Right forelimb (tissue), 1 donor: ENCODE measurements at places on chromosomes 6 and 20.

DNA sequence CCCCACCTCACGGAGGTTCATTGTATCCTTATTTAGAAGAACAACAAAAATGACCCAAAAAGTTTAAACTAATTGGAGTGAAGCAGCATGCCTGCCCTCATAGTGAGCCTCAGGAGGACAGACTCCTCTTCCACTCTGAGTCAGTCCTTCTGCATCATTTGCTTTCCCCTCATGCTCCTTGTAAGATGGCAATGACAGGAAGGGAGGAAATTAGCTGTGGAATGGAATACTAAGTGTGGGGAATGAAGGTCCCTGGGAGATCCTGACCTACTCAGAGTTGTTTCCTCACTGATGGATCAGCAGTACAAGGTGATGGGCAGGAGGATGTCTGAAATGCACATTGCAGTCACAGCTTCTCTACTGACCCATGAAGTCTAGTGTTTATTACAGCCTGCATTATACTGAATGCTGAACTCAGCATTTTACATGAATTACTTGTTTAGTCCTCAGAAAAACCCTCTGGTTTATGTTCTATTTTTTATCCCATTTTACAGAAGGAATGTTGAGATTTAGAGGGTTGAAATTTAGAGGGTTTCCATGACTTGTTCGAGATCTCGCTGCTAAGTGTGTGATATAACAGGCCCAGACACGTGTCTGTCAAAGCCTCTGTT lies 212.0 kb upstream of the PCSK2 start:
- no peak for DNase-seq

DNA sequence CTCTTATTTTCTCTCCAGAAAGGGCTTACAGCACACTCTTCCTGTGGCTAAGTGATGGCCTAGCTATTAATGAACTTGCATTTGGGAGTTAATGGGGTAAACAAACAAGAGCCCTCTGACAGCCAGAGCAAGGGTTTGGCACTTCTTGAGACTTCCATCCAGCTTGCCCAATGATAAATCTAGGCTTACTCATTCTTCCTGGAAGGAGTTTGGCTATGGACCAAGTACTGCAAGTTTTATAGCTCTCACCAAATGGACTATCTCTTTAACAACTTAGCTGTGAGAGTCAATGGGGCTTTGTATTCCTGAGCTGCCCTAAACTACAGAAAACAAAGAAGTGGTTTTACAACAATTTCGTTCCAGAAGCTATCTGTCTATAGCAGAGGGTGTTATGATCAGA lies 16.7 kb upstream of the PI3 start:
- no peak for DNase-seq

GRCh38 chr6:31118178-31118577 lies 2.1 kb downstream of the CDSN start:
- no peak for DNase-seq

DNA sequence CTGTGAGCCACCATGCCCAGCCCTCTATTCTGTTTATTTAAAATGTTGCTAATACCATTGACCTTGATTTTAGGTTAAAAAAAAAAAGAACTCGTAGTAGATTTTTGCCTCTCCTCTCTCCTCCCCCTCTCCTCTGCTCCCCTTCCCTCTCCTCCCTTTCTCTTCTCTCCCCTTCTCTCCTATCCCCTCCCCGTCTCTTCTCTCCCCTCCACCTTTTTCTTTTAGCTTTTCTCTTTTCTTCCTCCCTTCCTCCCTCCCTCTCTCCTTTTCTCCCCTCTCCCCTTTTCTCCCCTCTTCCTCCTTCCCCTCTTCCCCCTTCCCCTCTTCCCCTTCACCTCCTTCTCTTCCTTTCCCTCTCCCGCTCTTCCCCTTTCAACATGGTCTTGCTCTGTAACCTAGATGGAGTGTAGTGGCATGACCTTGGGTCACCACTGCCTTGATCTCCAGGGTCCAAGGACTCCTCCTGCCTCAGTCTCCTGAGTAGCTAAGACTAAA lies 223.8 kb downstream of the ZFAND3 start:
- DNase-seq = no peak

DNA sequence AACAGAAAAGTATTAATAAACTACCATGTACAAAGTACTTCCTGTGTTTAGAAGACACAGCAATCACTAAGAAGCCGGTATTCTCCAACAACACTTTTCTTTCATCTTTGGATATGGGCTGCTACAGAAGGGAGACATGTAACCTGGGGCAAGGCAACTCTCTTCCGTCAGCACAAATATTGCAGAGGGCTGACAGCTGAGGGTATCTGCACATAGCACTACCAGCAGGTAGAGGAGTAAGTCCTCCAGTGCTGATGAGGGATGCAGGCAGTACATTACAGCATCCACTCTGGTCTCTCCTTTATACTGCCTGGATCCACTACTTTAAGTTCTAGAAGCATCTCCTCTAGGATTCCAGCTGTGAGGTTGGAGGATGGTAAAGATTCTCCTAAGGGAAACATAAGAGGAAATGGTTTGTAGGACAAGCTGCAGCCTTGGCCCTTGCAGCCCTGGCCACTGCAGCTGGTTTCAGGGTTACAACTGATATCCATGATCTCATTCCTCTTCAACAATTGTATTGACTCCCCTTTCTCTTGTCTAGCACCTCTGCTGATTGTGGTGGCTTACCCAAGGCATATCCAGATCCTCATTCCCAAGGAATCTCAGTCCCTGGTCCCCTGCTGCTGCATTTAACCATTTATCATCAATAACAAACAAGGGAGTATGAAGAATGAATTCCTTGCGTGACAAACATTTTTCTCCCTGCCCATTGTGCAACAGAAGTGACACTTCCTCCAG lies 110.7 kb upstream of the ADGRF1 start:
- no peak for DNase-seq

GRCh38 chr6:156809034-156809433 lies 31.9 kb downstream of the ARID1B start:
- no peak for DNase-seq

DNA sequence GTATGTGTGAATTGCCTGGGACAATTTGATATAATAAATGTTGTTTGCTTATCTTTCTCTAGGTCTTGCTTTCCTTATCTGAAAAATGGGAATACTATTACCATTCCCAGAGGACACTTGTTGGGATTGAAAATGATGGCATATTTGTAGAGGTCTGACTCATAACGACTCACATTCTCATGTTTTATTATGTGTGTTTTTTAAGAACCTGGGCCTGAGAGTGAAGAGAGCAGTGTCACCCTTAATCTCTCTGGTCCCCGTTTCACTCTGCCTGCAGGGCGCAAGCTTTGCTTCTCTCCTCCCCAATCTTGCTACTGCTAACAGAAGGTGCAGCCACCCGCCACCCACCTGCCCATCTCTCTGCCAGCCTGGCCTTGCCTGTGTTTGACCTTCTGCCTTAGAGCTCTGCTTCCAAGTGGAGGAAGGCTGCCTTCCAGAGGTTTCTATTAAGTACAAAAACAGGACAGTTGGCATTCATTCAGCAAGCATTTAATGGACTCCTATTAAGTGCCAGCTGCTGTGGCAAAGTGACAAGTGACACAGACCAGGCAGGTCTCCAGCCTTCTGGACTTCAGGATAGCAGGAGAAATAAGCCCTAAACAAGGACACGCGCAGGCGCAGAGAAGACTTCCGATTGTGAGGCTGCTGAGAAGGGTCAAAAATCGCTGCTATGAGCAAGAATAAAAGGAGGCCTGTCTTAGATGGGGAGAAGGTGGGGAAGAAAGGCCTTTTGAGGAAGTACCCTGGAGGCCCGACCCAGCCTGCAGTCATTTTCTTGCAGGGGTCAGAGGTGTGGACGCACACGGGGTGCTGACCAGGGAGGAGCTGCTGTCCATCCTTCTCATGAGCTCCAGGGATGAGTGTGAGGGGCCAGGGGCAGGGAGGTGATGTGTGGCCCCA lies 112.5 kb downstream of the JPH2 start:
- DNase-seq = no peak

DNA sequence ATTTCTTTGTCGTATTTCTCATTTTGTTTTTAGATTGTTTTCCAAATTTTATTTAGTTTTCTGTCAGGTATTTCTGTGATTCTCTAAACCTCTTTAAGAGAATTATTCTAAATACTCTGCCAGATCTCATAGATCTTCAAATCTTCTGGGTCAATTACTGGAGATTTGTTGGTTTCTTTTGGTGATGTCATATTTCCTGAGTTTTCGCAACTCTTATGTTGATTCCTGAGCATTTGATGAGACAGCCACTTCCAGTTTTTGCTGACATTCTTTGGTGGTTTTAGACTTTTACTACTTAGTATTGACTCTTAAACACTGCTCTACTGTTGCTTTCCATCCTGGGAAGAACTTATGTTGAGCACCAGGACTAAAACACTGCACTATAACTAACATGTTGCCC lies 21.9 kb downstream of the ADGB start:
- DNase-seq = no peak

GRCh38 chr20:17227669-17228623 lies 1.1 kb downstream of the PCSK2 start:
- DNase-seq = no peak

DNA sequence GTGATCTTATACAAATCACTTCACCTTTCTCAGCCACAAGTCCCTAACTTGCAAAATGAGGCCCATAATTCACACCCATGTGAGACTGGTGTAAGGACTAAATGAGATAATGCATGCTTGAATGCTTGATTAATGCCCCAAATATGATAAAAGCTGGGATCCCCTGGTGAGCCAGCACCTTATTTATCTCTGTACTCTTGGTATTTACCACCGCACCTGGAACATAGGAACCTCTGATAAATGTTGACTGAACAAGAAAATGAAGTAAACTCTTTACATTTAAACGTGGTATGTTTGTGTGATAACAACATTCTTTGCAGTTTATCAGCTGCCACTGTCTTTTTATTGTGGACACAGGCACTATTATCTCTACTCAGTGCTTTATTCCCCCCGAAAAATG lies 2.5 kb upstream of the APOBEC2 start:
- no peak for DNase-seq

DNA sequence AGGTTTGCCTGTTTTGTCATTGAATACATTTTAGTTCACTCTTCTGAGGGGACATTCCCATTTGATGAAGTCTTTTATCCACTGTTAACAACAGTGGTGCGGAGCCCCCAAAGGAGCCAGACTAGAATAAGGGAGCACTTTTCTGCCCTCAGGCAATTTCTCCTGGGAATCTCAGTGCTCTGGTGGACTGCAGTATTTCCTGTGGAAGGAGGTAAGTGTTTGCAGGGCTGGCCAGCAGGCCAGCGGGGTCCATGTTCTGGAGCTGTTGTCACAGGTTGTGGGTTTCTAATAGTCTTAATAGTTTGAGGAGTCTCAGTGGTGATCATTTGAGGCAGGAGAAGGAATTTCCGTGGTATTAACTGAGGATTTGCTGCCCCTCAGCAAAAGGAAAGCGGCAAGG lies 83.5 kb downstream of the ASXL1 start:
- DNase-seq = peak; percentile 43

DNA sequence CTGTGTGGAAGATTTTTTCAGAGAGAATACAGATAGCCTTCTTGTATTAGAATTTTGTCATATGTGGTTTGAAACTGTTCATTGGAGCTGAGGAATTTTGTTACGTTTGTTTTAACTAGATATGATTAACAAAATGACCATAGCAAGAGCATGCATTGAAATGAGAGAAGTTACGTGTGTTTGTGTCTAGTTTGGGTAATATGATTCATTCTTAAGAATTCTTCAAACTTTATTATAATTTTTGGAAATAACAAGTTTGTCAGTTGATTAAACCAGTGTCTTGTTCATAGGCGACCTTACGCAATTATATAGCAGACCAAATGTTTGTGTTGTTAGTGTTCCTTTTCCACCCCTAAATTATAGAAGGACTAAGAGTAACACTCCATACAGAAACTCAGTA lies 5.5 kb downstream of the GMNN start:
- DNase-seq = no peak

DNA sequence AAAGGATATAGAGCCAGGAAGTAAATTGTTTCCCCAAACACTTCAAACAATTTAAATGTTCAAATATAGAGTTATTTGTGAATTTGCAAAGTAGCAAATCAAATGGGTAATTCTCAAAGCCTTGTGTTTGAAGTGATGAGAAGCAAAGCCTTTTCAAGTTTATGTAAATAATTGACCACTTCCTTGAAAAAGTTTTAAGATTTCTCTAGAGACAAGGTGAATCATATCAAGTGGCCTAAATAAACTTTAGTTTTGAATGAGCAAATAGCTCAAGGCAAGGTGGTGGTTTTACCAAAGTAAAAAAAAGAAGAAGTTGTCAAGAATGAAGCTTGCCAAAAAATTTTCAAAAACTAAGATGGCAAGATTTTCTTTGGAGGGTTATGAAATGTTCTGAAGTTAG lies 42.6 kb upstream of the IFNGR1 start:
- no peak for DNase-seq

- DNase-seq = peak; percentile 77
Measured at GRCh38 chr6:158605266-158605878, 39.2 kb downstream of the DYNLT1 start.

DNA sequence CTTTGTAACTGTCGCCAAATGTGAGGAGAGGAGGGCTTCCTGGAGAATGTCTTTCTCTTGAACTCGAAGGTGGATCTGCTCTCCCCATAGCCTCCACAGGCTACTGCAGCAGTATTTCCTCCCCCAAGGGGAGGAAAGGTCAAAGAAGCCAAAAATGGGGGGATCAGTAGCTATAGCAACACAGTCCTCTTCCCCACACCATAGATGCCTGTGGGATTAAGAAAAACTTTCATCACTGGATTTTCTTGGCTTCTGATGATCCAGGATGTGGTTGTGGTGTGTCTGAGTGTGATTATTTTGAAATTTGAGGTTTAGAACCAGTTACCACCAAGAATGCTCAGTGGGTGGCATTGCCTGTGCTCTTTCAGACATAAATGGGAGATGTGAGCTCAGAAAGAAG lies 140.1 kb upstream of the SPACA1 start:
- DNase-seq = no peak

DNA sequence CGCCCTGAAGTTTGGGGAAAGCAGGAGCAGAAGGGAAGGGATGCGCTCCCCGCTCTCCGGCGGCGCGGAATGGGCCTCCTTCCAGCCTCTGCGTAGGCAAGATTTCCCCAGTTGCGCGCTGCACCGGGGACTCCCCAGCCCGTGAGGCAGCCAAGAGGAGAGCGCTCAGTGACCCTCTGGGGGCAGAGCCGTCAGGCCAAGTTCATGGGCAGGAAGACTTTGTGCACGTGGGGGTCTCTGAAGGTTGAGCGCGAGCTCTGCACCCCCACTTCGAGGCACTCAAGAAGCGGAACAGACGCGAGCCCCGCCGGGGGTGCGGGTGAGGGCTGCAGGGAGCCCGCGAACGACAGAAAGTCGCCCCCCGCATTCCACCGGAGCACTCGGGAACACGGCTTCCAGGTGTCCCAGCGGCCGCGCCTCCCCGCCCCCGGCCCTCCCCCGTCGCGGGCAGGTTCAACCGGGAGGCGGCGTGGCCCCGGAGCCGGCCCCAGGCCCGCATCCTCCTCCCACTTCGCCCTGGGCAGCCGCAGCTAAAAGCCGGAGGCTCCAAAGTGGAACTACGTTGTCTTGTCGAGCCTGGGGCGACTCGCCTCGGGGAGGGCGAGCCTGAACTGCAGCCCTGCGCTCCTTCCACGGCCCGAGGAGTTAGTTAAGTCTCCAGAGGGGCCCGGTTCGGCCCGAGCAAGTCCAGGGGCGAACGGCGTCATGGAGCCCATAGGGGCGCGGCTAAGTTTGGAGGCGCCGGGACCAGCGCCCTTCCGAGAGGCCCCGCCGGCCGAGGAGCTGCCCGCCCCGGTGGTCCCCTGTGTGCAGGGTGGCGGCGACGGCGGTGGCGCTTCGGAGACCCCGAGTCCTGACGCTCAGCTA lies at the start of gene PPP1R3G:
TSS of gene PPP1R3G (plus strand) at position 561 of the 867 bp plus-strand sequence. CDS start at position 706, 145 bp downstream.
- DNase-seq = peak; percentile 82

- no peak for DNase-seq
Measured at GRCh38 chr20:45948742-45949541, 14.5 kb downstream of the PCIF1 start.

- DNase-seq = peak; percentile 93
Measured at GRCh38 chr20:32819992-32820697, 391 bp downstream of the MAPRE1 start.
